ENCODE measurements at places on chromosomes 12 and 14.
A peak's percentile ranks its signal among the peaks of the same experiment; 100 is the strongest.

DNA sequence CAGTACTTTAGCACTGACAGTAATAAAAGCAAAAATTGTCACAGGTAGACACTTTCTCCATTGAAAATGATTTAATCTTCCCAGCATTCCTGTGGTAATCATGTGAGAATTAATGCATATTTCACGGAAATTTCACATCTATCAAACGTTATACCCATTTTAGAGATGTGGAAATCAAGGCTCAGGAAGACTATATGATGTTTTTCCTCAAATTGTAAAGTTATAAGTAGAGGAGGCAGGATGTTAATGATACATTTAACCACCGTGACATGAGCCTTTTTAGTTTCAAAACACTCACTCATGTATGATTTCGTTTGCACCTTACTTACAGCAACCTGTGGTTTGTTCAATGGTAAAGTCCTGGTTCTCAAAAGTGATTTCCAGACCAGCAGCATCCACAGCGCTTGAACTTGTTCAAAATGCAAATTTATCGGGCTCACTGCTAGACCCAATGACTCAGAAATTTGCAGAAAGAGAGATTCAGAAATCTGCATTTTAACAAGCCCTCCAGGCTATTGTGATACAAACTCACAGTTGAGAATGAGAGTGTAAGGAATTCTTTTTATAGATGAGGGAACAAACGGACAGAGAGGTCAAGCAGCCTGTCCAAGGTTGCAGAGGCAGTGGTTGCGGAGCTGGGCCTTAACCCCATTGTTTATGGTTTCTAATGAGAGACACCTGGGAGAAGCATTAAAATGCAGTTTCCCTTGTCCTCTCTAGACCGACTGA is 654.8 kb upstream of the TBX3 start:
- DNase-seq, result no peak

- DNase-seq, result no peak
These were observed 38.3 kb downstream of the NTF3 start for GRCh38 chr12:5470221-5470620.

DNA sequence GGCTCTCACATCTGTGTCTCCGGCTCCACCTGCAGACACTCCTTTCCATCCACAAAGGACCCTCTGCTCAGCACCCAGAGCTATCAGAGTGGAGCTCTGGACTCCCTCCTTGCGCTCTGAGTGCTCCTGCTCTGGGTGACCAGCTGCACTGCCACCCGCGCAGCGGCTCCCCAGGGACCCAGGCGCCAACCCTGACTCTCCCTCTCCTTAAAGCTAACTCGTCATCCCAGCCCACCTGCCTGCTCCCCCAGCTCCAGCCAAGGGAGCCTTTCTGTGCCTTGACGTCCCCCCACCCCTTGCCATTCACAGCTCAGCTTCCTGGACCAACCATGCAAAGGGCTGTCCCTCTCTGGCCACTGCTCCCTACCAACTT is 99.0 kb downstream of the SETD3 start:
- no peak for DNase-seq

- no peak for DNase-seq
These were observed 95.0 kb downstream of the RFLNA start for GRCh38 chr12:124389725-124390441.

GRCh38 chr12:2835691-2836403 is 1.0 kb upstream of the NRIP2 start:
- no peak for DNase-seq

GRCh38 chr14:105382343-105383082 is 15.8 kb upstream of the TEX22 start:
- DNase-seq, result no peak

GRCh38 chr12:79119796-79120195 is 255.2 kb downstream of the SYT1 start:
- DNase-seq, result no peak

DNA sequence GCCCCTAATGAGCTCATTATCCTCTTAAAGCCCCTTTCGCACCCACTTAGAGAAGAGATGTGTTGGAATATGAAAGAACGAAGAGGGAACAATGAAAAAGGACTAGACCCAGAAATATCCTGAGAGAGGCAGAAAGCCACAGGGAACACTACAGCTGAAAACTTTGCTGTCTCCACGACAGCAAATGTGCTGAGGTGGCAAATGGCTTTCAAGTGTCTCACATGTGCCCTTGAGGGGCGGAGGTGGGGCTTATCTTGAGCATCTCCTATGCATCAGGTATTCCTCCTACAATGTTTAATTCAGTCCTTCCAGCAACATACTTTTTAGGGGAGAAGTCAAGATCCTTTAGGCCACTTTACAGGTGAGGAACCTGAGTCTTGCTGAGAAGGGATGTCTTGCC is 62.9 kb downstream of the WSCD2 start:
- DNase-seq, result no peak

DNA sequence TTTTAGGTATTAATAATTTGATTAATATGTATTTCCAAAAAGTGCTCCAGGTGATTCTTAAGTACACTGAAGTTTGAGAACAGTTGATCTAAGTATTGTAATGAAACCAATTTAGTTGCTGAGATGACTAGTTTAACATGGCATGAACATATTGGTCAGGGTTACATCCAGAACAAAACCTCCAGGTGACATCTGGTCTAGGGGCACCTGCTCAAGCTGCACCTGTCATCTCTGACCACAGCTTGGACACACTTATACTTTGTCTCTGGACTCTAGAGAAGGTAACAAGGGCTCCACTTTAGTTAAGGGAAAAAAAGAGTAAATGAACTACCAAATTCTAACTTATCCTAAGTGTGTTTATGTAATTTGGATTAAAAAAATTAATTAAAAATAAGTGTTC is 8.1 kb downstream of the ARID2 start:
- no peak for DNase-seq

DNA sequence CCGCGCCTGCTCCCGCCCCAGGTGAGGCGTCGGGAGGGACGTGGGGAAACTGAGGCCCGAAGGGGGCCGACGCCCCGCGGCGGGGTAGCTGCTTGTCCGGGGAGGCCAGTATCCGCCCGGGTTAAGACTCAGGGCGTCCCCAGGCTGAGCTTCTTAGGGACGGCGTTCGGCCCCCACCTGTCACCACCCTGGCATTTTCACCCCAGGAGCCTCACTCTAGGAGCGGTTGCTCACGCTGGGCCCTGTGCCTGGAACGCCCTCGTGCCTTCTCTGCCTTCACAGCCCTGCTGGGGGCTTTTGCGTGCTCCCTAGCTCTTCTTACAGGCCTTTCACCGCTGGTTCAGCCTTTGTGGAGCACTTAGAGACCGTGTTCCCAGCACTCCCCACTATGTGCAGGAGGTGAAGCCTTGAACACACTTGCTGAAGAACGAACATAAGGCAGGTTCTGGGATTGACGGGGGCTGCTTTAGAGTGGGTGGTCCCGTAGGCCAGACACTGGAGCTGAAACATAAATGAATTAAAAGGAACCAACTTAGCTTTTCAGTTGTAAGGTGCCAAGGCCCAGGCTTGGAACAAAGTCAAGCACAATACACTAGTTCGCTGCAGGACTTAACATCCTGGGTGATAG is 601 bp downstream of the ZNF839 start:
- no peak for DNase-seq

- DNase-seq, result peak; percentile 7
These were observed 4.2 kb downstream of the ARHGAP9 start for GRCh38 chr12:57475271-57476161.

DNA sequence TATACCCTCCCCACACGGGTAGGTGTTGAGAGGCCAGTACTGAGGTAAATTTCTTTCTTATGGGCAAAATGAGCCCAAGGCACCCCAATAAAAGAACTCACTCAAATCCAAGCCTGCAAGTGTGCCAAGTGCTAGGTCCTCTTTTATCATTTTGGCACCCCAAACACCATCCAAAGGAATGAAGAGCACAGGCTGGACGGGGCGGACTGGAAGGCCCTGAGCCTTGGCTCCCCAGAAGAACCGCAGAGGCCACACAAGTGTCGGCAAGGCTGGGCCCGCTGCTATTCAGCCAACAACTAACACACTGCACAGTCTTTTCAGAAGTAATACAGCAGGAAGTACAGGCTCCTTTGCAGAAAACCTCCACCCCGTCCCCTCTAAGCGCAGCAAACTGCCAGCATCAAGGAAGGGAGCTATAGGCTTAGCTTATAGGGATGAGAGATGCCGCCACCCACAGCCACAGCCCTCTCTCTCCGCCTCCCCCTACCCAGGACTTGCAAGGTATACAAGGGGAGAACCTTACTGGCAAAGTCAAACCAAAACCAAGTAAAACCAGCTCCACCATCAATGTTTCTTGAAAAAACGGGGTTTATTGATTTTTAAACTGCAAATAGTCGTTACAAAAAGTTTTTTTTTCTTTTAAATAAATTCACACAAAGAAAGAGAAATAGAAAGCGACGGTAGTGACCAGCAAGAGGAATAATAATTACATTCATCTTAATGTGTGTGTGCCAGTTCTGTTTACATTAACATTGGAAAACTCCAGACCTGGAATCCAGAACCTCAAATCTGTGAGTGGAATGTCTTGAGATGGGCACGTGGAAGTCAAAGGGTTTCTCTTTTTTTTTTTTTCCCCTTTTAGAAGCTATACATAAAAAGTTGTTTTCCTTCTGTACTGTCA is 5.5 kb downstream of the ZFP36L1 start:
- DNase-seq, result no peak

DNA sequence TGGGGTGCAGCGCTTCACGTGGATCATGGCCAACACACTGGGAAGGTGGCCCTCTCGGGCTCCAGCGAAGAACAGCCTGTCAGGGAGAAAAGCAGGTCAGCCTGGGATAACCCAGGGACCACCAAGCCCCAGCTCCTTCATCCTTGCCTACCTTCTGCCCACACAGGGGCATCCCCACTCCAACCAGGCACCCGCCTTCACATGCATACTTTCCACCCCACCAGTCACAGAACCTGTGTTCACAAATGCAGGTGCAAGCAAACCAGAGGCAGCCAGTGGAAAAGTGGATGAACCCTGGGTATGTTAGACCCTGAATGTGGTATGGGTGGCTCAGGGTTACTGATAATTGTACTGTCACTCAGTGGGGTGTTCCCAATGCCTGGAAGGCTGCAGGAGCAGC is 12.4 kb upstream of the CEBPE start:
- no peak for DNase-seq

GRCh38 chr14:72401632-72402376 is 469.6 kb downstream of the RGS6 start:
- DNase-seq, result no peak

Measured in kidney glomerular epithelial cell (primary cell).